ENCODE measurements at places on chromosomes 3 and 15.

- DNase-seq = no peak
These were observed 32.4 kb downstream of the SEC61A1 start for GRCh38 chr3:128084675-128085021.

GRCh38 chr3:160400030-160400701 is 716 bp downstream of the SMC4 start:
- DNase-seq = no peak

GRCh38 chr3:5366746-5367145 is 179.2 kb downstream of the EDEM1 start:
- no peak for DNase-seq

- DNase-seq = no peak
These were observed 67.5 kb downstream of the LRCH3 start for GRCh38 chr3:197858598-197858997.

- no peak for DNase-seq
These were observed 19.3 kb upstream of the PRR23E start for GRCh38 chr3:127173516-127174166.

- no peak for DNase-seq
These were observed 14.7 kb downstream of the IQGAP1 start for GRCh38 chr15:90402767-90403166.

DNA sequence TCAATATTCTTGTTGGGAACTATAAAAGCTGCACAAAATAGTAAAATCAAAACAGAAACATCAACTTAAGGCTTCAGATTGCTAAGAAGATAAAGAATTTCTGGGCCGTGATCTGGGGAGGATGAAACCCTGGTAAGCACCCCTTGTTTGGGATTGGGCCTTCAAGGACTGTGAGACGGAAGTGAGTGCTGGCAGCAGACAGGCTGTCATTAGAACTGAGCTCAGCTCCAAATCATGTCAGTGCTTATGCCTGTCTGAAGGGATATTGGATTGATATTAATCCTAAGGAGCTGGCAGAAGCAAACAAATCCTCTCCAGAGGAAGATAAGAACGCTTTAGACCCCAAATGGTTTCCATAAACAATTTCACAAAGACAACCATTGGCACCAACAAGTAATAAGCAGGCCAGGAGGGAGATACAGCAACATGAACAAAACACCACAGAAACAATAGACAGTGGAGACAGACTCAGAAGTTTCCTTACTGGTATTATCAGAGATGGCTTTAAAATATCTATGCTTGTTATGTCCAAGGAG is 72.6 kb upstream of the CTXND1 start:
- DNase-seq = no peak
